ENCODE measurements at places on chromosomes 7 and 10.

DNA sequence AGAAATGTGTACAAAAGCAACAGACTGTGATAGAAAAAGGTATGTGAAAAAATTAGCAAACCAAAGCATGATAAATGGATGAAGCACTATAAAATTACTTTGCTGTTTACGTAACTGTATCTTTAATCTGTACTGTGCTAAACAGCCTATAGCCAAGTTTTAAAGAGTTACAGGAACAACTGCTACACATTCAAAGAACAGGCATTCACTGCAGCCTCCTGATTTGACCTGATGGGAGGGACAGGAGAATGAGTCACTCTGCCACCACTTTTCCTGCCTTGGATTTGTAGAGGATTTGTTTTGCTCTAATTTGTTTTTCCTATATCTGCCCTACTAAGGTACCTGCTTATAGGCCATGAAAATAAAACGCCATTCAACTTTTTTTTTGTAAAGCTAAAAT, 116.1 kb downstream of the FANK1 start:
- DNase-seq: no peak

DNA sequence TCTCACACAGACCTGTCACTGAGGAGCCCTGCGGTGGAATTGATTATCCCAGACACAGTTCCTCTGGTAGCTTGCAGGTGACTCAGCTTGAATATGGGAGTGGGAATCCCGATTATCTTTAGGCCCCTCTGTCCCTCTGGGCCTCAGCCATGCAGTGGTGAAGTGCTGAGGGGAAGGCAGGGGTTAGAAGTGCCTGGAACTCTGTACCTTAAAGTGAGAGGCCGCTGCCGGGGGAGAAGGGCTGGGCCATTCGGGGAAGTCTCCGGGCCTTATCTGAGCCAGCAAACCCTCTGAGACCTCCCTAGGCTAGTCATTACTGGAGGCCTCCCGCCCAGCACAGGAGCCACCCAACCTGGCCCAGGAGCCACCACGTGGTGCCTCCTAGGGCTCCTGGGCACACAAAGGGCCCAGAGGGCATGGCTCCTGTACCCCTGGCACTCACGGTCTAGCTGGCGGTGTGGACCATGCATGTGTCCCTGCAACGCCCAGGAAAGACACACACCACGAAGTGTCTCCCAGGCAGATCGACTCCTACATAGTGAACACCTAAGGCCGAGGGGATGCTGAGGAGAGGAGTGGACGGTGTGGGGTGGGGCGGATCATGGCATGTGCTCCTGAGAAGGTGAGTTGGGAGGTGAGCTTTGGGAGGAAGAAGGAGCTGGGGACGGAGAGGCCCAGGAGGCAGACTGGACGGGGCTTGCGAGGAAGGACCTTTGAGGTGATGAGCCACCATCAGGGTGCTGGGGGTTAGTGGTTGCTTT, 56.2 kb downstream of the HK1 start:
- DNase-seq: no peak

DNA sequence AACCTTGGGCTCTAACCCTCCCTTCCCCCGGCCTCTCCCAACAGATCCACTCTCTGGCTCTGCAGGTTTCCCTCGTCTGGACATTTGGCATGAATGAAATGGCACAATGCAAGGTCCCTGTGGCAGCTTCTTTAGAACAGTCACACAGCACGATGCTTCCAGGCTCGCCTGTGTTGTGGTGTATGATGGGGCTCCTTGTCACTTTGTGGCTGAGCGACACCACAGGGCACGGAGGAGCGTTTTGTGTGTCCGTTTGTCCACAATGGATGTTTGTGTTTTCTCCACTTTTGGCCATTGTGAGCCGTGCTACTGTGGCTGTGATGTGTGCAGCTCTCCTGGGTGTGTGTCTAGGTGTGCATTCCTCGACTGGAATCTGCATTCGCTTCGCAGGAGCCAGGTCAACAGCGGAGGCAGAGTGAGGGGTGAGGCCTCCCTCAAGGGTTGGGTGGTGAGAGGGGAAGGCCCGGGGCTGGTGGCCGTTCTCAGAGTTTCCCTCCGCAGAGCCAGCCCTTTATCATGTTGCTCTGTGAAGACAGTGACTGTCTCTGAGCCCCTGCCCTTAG, 22.3 kb upstream of the SHH start:
- DNase-seq: no peak

DNA sequence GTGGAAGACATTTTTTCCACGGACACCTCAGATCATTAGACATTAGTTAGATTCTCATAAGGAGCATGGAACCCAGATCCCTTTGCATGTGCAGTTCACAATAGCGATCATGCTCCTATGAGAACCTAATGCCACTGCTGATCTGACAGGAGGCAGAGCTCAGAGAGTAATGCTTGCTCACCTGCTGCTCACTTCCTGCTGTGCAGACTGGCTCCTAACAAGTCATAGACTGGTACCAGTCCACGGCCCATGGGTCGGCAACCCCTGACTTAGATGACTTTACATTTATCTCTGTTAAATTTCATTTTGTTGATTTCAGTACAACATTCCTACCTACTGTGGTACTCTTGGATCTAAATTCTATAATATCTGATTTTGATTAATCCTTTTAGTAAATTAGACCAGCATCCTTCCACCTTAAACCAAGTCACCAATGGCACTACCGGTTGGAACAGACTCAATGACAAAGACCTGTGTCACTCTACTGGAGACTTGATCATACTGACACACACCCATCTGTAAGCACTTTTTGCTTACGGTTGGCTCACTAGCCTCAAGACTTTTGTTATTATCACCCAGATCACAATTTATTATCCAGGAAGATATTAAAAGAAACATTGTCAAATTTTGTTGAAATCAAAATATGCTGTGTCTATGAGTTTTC, 8.0 kb upstream of the CCDC71L start:
- no peak for DNase-seq

GRCh38 chr10:91741356-91741755, 56.9 kb upstream of the TNKS2 start:
- DNase-seq: no peak

Data from anterior cingulate cortex (tissue), 58 donors.